ENCODE measurements at places on chromosomes 13 and 19. TPM values are rescaled to one million over a fixed set of nuclear protein-coding genes. Genes with fewer than 3 reads are reported as not detected.

The CPB2 gene
- total RNA-seq, result not detected

The CGB8 gene
- not detected for total RNA-seq

The RNASEH2B gene
- 20.7 TPM for total RNA-seq

The SRRM5 gene
- not detected for total RNA-seq

The IL12RB1 gene
- 0.36 TPM for total RNA-seq

The CEACAM1 gene
- 1.6 TPM for total RNA-seq

The NKPD1 gene
- 0.09 TPM for total RNA-seq

The FFAR1 gene
- total RNA-seq, result not detected

The ZNF578 gene
- 0.25 TPM for total RNA-seq

The ACP5 gene
- 2.1 TPM for total RNA-seq

The DAND5 gene
- total RNA-seq, result 0.26 TPM

The OVOL3 gene
- total RNA-seq, result not detected

The POU2F2 gene
- total RNA-seq, result 0.30 TPM

The PGLYRP1 gene
- 0.76 TPM for total RNA-seq

The CYP4F2 gene
- not detected for total RNA-seq

The ODAD3 gene
- not detected for total RNA-seq

The SPRYD7 gene
- 14.7 TPM for total RNA-seq

The CEACAM3 gene
- total RNA-seq, result 0.59 TPM

The PNMA8B gene
- 0.34 TPM for total RNA-seq

The C19orf18 gene
- total RNA-seq, result 0.55 TPM

The RFPL4A gene
- total RNA-seq, result not detected

The ZNF43 gene
- 5.8 TPM for total RNA-seq

The URAD gene
- total RNA-seq, result not detected

The KLK12 gene
- total RNA-seq, result not detected

The SPRED3 gene
- total RNA-seq, result 1.2 TPM

The CD79A gene
- total RNA-seq, result 0.30 TPM

The UBAC2 gene
- total RNA-seq, result 66.3 TPM

The PLIN5 gene
- 141 TPM for total RNA-seq

The CCDC169 gene
- total RNA-seq, result 0.48 TPM

The RFX2 gene
- total RNA-seq, result 1.7 TPM

The ADGRE3 gene
- total RNA-seq, result 0.11 TPM

The ZNF85 gene
- total RNA-seq, result 1.2 TPM

The SOX1 gene
- not detected for total RNA-seq

The CASP14 gene
- not detected for total RNA-seq

The LHFPL6 gene
- total RNA-seq, result 16.1 TPM

The TPGS1 gene
- 9.9 TPM for total RNA-seq

The SPACA6 gene
- 4.2 TPM for total RNA-seq

The FCER2 gene
- total RNA-seq, result 0.34 TPM

The FGF21 gene
- total RNA-seq, result not detected

The ERICH4 gene
- total RNA-seq, result not detected

The PPM1N gene
- not detected for total RNA-seq

The B3GNT8 gene
- total RNA-seq, result 0.55 TPM

The METTL21C gene
- 3.9 TPM for total RNA-seq

The NCR1 gene
- 0.32 TPM for total RNA-seq

The NKG7 gene
- total RNA-seq, result 2.9 TPM

The SIGLECL1 gene
- total RNA-seq, result not detected

The KLF1 gene
- total RNA-seq, result 0.37 TPM

The OLFM2 gene
- total RNA-seq, result 0.48 TPM

The TTYH1 gene
- 0.34 TPM for total RNA-seq
